Tracheal epithelial cell (primary cell): ENCODE measurements at places on chromosomes 3 and 15. TPM values are rescaled to one million over a fixed set of nuclear protein-coding genes. Genes with fewer than 3 reads are reported as not detected.

STRIT1 gene
- not detected in 2 replicates for total RNA-seq

FRMD5 gene
- 1.7 and 1.9 TPM in 2 replicates for total RNA-seq

AGBL1 gene
- not detected in 2 replicates for total RNA-seq

PBRM1 gene
- total RNA-seq, result 48.0 and 78.2 TPM in 2 replicates
